ENCODE measurements at places on chromosomes 12 and 14.

GRCh38 chr12:80400571-80400991 is 43.5 kb upstream of the PTPRQ start:
- DNase-seq = no peak

GRCh38 chr12:46535376-46535775 is 162.8 kb upstream of the SLC38A2 start:
- DNase-seq = no peak

- no peak for DNase-seq
Observed at GRCh38 chr12:12553208-12553785, 9.4 kb downstream of the DUSP16 start.

DNA sequence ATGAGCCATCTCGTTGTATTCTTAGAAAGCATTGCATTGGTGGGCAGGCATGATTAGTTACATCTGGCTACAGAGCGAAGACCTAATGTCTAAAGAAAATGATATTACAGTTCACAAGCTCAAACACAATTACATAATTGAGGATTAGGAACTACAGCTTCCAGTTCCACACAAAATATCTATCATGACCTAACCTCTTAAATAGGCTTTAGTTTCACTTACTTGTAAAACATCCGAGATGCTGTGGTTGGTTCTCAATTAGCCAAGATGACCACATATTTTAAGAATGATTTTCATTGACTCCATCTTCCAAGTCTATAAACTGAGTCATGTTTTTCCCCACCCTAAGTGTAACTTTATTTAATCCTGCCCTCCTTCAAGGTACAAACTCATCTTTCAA is 69.5 kb downstream of the LRIG3 start:
- no peak for DNase-seq

DNA sequence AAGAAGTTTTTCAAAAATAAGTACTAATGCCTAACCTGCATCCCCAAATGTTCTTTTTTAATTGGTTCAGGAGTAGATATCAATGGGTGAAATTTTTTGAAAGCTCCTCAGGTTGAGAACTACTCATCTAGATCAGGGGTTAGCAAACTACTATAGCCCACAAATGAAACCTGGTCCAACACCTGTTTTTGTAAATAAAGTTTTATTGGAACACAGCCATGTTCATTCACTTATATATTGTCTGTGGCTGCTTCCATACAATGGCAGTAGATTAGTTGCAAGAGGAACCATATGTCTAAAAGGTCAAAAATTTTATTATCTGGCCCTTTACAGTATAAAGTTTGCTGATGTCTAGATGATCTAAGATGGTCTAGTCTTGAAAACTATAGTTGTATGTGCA is 13.8 kb downstream of the PUS7L start:
- DNase-seq = no peak

- no peak for DNase-seq
Observed at GRCh38 chr12:34389378-34390170, 367.3 kb downstream of the ALG10 start.

DNA sequence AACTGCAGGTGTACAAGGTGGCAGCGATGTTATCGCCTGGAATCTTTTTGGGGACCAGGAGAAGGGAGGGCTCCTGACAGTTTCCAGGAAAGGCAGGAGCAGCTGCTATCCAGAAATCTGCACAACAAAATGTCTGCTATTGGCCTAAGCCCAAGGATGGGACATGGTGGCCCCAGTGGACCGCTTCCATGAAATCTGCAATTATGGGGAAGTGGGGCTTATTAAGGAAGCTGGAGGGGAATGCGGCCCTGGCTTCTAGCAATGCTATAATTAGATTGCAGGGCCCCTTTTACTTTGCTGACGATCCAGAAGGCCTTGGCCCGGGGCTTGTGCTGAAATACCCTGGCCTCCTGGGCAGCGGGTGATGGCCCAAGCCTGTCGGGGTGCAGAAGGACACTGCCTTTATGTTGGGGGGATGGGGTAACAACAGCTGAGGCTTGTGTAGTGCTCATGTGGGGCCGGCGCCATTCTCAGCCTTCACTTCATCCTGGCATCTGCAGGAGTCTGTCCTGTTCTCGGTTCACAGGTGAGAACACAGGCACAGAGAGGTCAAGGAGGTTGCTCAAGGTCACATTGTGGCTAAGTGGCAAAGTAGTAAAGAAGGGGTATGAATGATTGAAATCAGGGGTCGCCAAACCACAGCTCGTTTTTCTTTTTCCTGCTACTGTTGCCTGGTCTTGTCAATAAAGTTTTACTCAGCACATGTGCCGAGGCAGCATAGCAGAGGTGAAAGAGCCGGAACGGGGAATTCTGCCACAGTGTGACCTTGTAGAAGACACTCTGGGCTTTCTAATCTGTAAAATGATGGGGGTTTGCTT is 153.5 kb downstream of the RBM19 start:
- no peak for DNase-seq

DNA sequence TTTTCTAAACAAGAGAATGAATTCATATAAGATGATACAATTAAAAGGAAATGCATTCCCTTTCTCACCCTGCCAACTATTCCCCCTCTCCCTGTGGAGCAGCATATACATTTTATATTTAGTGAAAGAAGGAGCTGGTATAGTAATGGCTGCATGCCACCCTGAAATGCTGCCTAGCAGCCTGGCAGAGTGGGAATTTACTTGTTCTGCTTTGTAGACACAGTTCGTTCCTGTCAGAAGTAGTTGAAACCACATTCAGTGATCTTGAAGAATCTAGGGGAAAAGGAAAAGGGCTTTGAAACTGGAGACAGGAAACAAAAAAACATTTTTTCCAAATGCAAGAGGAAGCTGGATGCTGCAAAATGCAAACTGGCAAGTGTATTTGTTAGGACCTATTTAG is 176.0 kb upstream of the PLEKHA5 start:
- DNase-seq = no peak

DNA sequence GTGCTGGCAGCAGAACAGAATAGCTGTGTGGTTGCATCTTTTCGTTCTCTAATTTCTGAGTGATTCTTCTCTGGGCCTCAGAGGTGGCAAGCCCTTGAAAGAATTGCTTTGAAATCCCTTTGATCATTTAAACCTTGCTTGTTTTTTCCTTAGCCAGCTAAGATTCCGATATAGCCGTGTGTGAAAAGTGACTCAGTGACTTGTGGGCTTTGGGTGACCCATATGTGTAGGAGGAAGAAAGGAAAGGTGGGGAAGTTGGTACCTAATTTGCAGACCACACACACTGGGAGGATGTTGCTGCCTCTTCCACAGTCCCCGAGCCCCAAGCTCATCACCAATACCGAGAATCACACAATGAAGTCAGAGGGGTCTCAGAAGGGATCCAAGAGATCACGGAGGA is 18.8 kb downstream of the SLC24A4 start:
- DNase-seq = no peak

- DNase-seq = no peak
Observed at GRCh38 chr12:60257063-60257462, 661.2 kb downstream of the SLC16A7 start.

GRCh38 chr12:46402451-46402850 is 29.9 kb upstream of the SLC38A2 start:
- no peak for DNase-seq

DNA sequence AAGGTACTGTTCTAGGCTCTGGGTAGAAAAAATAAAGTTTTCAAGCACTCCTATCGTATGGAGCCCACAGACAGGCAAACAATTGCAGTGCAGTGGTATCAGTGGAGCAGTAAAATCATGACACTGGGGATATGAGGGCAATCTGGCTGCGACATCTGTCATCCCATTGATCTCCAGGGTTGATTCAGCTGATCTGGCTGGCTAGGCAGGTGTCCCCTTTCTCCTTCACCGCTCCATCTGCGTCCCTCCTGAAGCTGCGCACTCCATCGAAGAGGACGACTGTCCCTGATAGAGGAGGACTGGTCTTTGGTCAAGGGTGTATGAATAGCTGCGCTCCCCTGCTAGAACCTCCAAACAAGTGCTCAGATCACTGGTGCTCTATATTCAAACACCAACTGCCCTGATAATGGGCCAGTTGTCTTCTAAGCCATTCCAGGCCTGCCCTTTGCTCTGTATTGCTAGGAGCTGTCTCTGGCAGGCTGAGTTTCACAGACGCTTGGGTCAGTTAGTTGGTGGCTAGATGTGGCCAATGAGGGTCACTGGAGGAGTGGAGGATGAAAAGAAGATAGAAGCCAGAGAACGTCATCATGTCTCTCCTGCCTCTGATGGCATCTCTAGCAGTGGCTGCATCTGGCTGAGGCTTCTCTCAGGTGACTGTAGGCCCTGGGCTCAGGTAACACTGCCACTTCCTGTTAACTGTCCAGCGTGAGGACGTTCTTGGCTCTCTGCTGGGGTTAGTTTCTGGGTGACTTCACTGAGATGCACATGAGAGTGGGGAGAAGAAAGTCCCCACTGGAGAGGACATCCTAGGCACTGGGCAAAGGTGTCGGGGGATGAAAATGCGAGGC is 205.0 kb upstream of the FOXN3 start:
- DNase-seq = no peak

DNA sequence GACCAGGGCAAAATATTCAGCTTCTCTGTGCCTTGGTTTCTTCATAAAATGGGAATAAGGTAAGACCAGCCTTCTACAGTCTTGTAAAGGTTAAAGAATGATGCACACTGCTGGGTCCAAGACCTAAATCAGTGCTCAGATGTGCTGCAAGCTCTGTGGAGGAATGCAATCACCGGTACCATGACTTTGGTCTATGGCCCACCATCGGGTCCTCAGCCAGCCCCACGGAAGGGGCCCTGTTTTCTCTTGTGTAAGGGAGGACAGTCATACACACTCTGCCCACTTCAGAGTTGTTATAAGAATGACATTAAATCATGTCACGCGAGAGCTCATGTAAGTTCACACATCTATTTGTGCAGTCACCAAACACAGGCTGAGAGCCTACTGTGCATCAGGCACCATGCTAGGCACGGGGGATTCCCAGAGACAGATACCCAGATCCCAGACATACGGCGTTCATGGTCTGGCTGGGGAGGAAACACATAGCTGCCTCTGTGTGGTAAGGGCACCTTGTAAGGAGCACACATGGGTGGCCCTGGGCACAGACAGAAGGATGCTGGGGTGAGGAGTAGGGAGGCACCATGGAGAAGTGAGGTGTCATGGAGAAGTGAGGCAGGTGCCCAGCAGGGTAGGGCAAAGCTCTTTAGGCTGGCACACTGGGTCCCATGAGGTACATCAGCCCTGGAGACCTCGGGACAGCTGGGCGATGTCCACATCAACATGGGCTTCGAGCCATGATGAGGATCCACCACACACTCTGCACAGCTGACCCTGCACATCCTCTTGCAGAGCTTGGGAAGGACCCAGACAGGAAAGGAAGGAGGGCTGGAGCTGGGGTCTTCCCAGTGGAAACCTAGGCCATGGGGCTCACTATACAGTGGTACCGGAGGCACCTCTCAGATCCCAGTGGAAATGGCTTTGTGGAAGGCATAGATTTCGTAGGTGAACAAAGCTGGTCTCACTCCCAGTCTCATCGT is 190.4 kb upstream of the DIO3 start:
- DNase-seq = no peak

DNA sequence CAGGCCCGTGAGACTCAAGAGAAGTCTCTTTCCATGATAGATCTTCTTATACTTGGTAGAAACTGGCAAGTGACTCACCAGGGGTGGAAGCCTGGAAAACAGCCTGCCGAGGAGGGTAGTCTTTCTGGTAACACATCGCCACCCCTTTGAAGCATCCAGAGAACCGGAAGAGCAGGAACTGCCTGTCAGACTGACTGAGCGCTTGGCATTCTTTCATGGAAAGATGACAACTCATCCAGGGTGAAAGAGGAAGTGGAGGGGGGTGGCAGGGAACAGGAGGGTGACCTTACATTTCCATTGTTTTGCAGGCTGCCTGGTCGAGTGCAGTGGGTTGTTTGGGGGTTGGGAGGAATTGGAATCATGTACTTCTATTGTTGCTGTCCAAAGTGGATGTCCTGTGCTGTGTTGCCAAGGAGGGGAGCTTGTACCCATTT is 34.5 kb downstream of the PRKCH start:
- no peak for DNase-seq

DNA sequence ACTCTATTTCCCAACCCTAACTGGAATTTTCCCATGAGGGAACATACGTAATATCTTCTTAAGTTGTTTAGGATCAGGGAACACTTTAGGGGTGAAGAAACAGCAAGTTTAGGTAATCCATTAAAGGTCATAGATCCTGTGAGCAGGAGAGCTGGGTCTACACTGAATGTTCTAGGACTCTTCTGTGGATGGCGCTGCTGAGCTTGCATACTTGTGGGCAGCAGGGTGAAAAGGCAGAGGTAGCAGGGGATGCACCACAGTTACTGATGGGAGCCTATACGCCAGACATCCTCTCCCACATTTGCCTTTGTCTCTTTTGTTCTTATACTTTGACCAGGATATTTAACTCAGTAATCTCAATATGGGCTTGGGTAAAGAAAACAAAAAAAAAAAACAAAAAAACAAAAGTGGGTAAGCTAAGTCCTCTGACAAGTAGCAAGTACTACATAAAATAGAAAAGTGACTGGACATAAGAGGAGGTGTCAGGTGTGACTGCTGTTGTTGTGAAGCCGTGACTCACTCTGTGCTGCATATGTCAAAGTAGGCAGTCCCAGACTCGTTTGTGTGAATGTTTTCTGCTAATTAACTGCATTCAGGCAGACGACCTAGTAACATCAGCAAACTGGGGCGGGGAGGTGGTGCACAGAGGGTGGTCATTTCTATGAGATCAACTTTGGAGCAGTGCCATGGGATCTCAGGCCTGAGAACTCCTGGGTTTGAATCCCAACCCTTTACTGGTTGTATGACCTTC is 31.6 kb downstream of the NEUROD4 start:
- DNase-seq = no peak

GRCh38 chr12:8507596-8507995 is 5.7 kb upstream of the CLEC4D start:
- DNase-seq = no peak

DNA sequence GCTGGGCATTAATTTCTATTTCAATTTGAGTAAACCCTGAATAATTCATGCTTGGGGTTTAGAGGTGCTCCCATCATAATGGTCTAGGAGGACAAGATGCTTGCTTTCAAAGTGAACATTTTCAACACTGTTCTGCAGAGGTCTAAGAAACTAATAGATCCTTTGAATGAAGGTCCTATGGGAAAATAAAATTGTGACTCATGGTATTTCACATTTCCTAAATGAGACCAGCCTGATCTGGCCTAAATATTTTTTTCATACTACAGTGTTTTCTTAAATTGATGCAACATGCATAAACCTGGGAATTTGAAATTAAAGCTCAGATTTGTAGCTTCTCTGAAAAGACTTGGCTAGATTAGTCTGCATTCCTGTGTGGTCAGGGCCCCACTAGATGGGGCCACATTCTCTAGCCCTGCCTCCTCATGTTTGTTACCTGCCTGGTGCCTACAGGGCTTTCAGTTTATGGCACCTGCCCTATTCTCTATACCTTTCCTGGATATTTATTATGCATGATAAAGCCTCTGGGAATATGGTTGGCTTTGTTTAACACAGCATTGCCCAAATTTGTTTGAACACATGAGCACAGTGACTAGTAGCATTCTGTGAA is 112.7 kb downstream of the METTL25 start:
- no peak for DNase-seq
